RWPE2 (cell line): ENCODE measurements at places on chromosomes 11 and 22.

DNA sequence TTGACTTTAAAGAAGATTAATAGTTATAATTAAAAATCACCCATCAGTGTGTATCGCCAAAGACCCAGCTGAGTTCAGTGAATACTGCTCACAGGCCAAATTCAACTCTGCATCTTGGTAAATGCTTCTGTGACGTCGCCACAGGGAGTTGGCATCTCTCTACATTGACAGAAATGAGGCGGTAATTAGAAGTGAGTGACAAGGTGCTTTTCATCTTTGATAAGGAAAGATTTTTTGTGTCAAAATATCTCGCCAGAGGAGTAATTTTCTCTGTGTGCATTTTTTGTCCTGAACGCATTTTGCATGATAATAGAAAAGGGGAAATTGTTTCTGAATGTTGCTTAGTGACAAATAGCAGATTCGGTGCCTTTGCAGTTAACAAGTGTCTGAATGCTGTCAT is 345.8 kb downstream of the CNTN5 start:
- no peak overlapping the region for H3K27ac ChIP-seq
- no peak for DNase-seq
- no peak overlapping the region for H3K4me3 ChIP-seq
- H3K4me1 ChIP-seq, result no peaks in the 10 kb centered on the region
- no peaks in the 10 kb centered on the region for H3K36me3 ChIP-seq
- H3K27me3 ChIP-seq, result peaks cover 12% of the 10 kb centered on the region

DNA sequence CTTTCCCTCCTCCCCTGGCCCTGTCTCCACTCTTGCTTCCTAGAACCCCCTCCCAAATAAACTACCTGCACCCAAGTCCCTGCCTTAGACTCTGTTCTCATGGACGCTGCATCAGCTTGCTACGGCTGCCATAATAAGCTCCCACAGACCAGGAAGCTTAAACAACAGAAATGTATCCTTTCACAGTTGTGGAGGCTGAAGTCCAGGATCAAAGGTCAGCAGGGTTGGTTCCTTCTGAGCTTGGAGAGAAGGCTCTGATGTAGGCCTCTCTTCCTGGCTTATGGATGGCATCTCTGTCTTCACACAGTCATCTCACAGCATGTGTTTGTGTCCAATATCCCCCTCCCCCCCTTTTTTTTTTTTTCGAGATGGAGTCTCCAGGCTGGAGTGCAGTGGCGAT is 23.4 kb downstream of the CBX7 start:
- H3K27me3 ChIP-seq, result no peaks in the 10 kb centered on the region
- no peak overlapping the region for H3K27ac ChIP-seq
- no peaks in the 10 kb centered on the region for H3K4me1 ChIP-seq
- DNase-seq, result no peak
- H3K4me3 ChIP-seq, result no peak overlapping the region

GRCh38 chr11:114296605-114297372 is 590 bp downstream of the NNMT start:
- H3K36me3 ChIP-seq, result peaks cover 42% of the 10 kb centered on the region
- H3K4me3 ChIP-seq, result peak overlapping the region; percentile 37
- H3K27me3 ChIP-seq, result no peaks in the 10 kb centered on the region
- peak overlapping the region; percentile 100 for H3K27ac ChIP-seq
- DNase-seq, result no peak
- peaks cover 46% of the 10 kb centered on the region for H3K4me1 ChIP-seq

- peaks cover 68% of the 10 kb centered on the region for H3K36me3 ChIP-seq
- DNase-seq, result no peak
- no peaks in the 10 kb centered on the region for H3K4me1 ChIP-seq
- H3K27ac ChIP-seq, result no peak overlapping the region
- H3K27me3 ChIP-seq, result no peaks in the 10 kb centered on the region
- H3K4me3 ChIP-seq, result no peak overlapping the region
Observed at GRCh38 chr11:108241330-108242037, 18.6 kb downstream of the ATM start.

- no peaks in the 10 kb centered on the region for H3K4me1 ChIP-seq
- DNase-seq, result no peak
- no peak overlapping the region for H3K4me3 ChIP-seq
- no peaks in the 10 kb centered on the region for H3K27me3 ChIP-seq
- H3K27ac ChIP-seq, result no peak overlapping the region
- no peaks in the 10 kb centered on the region for H3K36me3 ChIP-seq
Observed at GRCh38 chr11:22800482-22800881, 29.1 kb downstream of the SVIP start.

DNA sequence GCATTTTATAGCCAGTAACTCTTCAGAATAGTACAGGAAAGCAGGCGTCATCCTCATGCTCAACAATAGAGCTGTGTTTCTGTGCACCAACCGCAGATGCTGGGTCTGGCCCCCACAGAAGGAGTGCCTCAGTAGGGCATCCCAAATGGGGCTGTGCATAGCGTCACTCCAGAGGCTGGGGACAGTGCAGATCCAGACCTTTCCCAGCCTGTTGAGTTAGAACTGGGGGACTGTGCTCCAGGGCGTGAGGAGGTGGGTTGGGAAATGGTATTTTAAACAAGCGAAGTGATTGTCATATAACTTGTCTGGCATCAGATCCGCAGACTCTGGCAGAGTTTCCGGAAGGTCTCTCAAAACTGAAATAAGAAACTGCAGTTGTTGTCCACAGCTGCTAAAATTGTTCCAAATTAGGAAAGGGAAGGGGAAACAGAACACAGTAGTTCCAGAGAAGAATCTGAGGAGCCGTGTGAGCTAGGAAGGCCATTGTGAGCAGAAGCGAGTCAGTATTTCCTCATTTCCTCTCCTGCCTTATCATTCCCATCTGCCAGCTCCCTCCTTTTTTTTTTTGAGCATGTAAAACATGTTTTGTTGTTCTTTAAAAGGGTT is 52.2 kb downstream of the JAM3 start:
- H3K36me3 ChIP-seq, result no peaks in the 10 kb centered on the region
- H3K4me3 ChIP-seq, result no peak overlapping the region
- H3K27ac ChIP-seq, result peak overlapping the region; percentile 59
- H3K27me3 ChIP-seq, result peaks cover 8% of the 10 kb centered on the region
- H3K4me1 ChIP-seq, result peaks cover 16% of the 10 kb centered on the region
